Effector CD8-positive, alpha-beta T cell (primary cell): ENCODE measurements at places on chromosomes 2 and 18.

- no peak for DNase-seq
Measured at GRCh38 chr2:57936216-57936615, 110.4 kb upstream of the VRK2 start.

DNA sequence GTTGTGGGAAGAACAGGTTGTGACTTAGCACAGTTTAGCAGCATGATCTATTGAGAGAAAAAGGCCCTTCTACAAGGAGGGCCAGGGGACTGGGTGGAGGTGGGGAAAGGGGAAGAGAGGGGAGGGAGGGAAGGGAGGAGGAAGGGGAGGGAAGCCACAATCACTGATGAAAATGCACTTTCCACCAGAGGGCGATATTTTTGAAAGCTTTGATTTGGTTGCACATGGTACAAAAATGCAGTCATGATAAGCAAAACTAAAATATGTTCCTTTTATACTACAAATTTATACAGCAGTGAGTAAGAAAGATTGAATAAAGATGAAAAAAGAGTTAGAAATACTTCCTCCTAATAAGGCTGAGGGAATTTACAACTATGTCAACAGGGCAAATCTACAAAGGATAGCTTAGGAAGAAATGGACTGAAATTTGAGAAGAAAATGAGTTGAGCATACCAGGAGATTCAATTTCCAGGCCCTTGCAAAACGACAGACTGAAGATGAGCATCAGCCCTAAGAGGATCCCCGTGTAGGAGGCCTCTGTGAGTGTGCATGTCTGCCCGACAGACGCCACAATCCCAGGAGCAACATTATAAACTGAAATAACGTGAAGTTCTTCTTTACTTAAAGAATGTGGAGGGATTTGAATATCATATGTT lies 17.2 kb downstream of the SH3YL1 start:
- no peak for DNase-seq

DNA sequence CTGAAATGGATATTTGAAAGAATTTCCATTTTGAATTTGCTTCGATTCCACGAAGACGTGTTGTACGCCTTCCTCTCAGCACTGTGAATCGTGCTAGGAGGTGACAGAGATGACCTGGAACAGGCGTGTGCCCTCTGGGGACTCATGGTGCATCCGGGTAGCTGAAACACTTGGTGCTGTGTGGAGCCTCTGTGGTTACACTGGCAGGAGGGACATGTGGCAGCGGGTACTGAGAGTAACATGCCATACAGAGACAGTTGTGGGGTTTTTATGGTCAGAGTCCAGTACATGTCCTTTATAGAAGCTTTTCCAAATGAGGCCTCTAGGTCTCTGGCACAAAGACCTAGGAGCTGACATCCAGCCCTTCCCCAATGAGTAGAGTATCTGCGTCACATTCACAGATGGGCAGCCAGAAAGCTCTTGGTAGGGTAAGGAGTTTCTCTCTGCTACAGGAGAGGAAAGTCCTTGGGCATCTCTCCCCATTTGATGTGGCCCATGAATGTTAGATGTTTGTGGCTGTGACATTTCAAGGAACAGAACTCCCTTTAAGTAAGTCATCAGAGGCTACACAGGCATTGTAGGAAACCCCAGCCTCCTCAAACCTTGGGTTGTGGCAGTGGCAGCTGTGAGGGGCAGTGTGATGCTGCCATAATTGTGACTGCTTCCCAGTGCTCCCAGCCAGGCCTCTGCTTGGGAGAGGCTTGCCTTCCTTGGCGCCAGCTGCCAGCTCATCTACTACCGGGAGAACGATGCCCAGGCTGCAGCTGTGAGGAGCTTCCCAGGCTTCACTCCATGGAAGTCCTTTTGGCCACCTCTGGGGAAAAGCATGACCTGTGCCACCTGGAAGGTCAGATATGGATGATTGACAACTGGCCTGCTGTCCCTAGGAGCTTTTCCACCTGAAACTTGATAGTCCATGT lies 80.6 kb downstream of the ACOXL start:
- no peak for DNase-seq

DNA sequence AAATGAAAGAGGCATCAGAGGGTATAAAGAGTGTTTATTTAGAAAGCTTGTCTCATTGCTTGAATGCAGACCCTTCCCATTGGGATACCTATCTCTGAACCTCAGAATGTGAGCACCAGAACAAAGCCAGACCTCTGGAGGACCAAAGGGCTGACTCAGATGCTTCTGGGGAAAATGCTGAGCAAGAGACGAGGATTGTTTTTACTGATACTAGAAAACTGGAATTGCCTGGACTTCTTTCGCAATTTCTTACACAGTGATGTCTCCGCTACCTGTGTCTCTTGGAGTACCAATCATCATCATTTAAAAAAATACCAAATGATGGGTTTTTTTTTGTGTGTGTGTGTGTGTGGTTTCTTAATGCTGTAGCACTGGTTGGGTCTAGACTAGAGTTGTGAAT lies 55.6 kb upstream of the CCDC85A start:
- DNase-seq: no peak

GRCh38 chr2:9709539-9710285 lies 78.9 kb upstream of the YWHAQ start:
- no peak for DNase-seq

DNA sequence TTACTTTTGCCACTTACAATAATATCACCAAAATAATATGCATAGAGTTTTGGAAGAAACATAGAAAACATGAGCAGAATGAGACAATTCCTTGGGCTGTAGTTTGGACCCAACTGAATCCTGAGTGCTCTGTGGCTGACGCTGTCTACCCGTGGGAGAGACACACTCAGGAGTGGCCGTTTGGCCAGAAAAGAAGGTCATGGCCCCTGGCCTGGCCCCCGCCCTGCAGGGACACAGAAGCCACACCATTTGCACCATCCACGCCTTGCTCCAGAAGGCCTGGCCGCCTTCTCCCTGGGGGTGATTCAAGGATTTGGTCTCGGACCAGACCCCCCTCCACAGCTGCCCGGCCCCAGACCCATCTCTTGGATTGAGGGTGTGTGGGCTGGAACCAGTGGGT lies 6.4 kb upstream of the D2HGDH start:
- DNase-seq: no peak

DNA sequence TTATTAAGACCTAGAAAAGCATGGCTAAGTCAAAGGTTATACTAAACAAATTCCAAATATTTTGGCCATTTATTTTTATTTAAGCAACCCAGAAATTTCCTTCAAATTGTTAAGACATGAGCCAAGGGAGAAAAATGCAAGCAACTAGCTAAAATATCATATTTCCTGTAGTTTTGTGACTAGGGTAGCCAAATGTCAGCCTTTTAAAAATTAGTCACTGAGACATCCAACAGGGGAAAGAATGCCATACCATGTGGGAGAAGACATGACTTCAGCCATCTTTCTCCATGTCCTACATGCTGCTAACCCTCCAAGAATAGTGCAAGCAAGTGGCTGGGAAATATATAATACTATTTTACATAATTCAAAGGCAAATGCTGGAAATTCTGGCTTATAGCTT lies 197.9 kb downstream of the DSEL start:
- DNase-seq: no peak

DNA sequence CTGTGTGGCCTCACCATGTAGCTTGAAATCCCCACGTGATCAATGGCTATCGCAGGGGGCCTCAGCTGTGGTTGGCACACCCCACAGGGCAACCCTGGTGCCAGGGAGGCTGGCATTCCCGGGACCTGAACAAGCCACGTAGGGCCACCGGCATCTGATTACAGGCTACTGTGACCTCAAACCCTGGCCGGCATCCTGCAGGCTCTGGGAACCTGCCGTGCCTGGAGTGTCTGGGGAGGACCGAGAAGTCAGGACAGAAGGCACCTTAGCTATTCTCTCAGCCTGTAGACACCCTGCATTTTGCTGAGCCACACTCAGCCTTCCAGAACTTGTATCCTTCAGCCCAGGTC lies 213.0 kb downstream of the GLI2 start:
- DNase-seq: no peak

DNA sequence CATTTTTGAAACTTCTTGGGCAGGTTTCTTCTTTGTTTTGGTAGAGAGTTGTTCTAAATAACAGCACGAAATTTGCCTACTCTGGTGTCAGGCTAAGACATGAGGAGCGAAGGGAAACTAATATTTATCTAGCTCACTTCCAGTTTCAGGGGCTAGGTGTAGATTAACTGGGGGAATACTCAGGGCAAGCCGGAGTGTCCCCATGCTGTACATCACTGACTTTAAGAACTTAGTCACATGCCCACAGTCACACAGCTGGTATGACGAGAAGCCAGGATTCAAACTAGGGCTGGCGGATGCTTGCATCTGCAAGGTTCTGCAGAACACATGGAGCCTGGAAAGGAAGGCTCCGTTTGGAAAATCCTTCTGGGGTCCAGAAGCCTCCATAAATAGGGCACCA lies 133.3 kb downstream of the ALPK2 start:
- DNase-seq: no peak
